ENCODE measurements at places on chromosomes 4 and X.
A peak's percentile ranks its signal among the peaks of the same experiment; 100 is the strongest.

DNA sequence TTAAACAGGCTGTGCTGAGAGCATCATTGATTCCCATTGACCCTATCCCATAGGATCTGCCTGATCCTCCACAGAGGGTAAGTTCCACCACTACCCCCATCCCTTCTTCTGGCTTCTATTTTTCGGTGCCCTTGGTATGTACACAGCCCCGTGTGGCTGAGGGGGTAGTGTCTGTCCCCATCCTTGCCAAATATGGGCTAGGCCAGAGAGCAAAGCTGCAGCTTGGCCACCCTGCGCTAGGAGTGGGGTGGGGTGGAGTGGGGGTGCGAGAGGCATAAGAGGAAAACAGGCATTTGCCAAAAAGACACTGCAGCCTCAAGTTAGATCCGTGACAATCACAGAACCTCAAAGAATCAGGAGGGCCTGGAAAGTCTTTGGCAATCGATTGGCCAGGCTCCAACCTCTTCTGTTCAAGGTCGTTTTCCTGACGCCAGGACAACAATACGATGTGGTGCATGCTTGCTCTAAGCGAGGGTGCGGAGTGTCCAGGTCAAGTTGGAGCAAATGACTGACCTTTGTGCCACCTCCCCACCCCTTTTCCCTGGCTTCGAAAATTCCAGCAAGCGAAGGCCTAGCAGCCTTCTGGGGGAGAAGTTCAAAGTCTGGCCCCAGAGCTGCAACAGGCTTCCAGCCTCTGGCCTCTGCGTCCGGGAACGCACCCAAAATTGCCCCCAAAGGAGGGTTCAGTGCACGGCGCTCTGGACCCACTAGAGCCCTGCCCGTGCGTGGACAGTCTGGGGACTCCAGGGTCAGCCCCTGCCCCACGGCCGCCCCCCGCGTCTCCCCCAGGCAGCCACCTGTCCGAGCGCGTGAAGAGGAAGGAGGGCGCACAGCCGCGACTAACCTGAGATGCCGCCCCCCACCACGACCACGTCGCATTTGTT, 598 bp downstream of the MAOB start:
- no peak for DNase-seq

GRCh38 chr4:110137829-110138228, 60.6 kb downstream of the ELOVL6 start:
- no peak for DNase-seq

- DNase-seq, result no peak
These were observed 341.2 kb upstream of the FMR1 start for GRCh38 chrX:147570483-147570882.

- DNase-seq, result no peak
These were observed 60.2 kb downstream of the SLIT2 start for GRCh38 chr4:20311856-20312255.

DNA sequence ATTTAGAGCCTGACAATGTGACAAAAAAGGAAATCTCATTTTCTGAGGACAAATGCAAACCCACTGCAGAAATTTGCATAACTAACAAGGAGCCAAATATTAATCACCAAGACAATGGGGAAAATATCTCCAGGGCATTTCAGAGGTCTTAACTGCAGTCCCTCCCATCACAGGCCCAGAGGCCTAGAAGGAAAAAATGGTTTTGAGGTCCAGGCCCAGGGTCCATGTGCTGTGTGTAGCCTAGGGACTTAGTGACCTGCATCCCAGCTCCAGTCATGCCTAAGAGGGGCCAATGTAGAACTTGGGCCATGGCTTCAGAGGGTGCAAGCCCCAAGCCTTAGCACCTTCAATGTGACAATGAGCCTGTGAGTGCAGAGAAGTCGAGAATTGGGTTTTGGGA, 44.2 kb downstream of the P2RY10 start:
- no peak for DNase-seq

- DNase-seq, result no peak
These were observed 427 bp downstream of the ZNF182 start for GRCh38 chrX:48003367-48003757.

GRCh38 chr4:3444351-3445110, 2.8 kb downstream of the HGFAC start:
- no peak for DNase-seq

DNA sequence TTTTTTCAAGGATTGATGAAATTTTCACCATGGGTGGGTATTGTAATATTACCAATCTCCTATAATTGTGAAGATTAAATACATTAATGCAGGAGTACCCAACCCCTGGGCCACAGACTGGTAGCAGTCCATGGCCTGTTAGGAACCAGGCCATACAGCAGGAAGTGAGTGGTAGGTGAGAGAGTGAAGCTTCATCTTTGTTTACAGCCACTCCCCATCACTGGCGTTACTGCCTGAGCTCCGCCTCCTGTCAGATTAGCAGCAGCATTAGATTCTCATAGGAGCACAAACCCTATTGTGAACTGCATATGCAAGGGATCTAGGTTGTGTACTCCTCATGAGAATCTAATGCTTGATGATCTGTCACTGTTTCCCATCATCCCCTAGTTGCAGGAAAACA, 15.1 kb downstream of the RAPGEF2 start:
- no peak for DNase-seq

- no peak for DNase-seq
These were observed 431 bp downstream of the C4orf50 start for GRCh38 chr4:6017800-6018199.

DNA sequence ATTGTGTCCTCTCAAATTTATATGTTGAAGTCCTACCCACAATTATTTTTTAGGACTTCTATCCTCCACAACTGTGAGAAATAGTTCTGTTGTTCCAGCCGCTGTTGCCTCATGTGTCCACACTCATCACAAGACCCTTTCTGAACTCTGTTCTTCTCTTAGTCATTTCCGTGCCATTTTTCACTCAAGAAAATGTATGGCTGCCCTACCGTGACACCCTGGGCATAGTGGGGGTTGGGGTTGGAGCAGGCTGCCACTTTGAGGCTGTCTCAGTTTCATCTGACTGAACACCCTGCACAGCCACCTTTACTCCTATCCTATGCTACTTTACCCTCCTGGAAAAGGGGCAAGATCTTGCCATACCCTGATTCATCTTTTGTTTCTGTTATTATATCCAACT, 319.1 kb downstream of the TENM3 start:
- DNase-seq, result no peak

DNA sequence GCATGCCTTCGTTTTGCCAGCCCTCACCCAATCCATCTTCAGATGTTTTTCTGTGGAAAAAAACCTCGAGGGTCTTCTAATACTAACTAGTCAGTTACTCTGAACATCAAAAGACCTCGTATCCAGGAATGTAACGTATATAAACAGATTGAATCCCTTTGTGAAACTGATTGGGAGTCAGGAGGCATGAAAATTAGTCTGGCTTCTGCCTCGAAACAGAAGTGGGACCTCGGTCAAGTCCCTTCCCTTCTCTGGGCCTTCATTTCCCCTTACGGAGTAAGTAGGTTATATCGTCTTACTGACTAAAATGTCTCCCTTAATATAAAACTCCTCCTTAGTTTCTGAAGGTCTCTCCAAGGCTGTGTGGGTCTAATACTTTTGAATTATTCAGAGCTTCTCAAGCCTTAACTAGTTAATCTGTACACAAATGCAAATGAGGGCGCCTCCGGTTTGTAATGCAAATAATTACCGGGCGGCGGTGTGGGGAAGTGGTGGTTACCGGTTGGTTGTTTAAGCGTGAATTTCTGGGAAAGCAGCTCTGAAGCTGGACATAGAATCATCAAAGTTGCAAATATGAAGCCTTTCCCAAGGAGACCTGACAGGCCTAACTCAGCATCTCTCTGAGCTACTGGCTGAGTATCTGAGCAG, 11.4 kb upstream of the NKRF start:
- no peak for DNase-seq

GRCh38 chrX:40010550-40011321, 87.0 kb downstream of the BCOR start:
- DNase-seq, result no peak

DNA sequence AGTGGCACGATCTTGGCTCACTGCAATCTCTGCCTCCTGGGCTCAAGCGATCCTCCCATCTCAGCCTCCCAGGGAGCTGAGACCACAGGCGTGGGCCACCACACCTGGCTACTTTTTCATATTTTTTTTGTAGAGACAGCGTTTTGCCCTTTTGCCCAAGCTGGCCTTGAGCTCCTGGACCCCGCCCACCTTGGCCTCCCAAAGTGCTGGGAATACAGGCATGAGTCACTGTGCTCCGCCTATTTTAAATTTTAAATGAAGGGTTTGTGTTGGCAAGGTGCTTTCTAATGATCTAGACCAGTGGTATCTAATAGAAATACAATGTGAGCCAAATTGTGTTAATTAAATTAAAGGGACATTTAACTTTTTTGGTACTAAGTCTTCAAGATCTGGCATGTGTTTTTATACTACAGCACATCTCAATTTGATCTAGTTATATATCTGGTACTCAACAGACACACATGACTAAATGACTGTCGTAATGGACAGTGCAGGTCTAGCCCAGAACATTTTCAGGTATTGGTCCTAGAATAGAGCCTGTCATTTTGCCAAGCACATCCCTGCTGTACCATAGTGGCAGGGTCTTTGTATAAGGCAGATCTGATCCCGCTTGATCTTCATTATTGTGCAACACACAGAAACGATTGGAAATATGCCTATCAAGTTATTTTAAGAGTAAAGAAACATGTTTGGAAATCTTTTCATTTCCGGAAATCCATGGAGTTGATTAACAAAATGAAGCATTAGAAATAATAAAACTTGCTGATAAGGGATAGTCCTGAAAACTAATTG, 7.3 kb downstream of the PGK1 start:
- DNase-seq, result no peak

DNA sequence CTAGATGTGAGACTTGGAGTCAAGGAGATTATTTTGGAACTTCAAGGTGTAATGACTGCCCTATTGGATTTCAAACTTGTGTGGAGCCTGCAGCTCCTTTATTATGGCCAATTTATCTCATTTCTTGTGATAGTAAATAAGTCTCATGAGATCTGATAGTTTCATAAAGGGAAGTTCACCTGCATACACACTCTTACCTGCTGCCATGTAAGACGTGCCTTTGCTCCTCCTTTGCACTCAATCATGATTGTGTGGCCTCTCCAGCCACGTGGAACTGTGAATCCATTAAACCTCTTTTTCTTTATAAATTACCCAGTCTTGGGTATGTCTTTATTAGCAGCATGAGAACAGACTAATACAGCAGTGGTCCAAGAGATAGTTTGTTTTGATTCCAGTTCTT, 19.1 kb downstream of the PF4 start:
- no peak for DNase-seq

DNA sequence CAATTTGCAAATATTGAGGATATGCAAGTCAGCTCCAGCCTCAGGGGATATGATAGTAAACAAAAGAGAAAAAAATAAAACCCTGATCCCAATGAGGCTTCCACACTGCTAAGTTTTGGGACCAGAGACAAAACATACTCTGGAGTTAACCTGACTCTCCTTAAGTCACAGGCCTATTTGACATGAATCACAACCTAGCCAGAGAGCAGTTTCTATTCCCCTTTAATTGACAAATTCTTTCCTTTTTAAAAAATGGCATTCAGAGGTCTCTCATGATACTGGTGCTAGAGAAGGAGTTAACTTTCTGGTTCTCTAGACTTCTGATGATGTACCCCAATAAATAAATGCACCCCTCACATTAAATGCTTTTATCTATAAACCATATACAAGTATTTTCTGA, 8.8 kb downstream of the ACSL1 start:
- no peak for DNase-seq

DNA sequence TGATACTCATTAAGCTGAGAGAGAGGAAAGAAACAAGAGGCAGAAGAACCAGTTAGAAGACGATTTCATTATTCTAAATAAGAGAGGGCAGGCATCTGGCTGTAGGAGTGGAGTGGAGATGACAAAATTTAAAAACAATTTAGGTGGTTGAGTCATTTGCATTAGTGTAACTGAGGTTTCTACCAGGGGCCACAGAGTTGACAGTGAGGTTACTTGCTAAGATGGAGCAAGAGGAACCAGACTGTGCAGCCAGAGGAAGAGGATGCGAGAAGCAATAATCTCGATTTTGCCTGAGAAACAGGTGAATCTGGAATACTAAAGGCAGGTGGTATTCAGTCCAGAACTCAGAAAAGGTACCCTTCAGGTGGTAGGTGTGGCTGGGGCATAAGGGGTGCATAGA, 491.9 kb downstream of the MID1IP1 start:
- no peak for DNase-seq

- DNase-seq, result no peak
These were observed 772.7 kb upstream of the EPHA5 start for GRCh38 chr4:66443008-66443407.

- DNase-seq, result no peak
These were observed 24.4 kb upstream of the JAKMIP1 start for GRCh38 chr4:6224735-6225134.

DNA sequence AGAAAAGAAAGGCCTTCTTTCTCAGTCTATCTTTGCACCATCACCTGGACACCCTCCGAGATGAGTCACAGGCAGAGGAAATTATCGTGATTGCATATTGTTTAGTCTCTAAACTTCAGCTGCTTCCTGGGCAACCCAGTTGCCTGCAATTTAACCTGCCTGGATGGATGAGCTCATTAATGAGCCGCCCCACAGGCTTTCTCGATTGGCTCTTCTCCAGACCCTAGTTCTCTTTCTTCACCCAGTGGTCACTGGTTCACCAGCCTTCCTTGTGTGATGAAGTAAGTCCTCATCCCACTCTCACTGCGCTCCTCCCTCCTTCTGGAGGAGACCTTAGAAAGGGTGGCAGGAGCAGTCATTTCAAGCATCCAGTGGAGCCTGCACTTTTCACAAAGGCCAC, 94.4 kb downstream of the SOWAHB start:
- DNase-seq, result peak; percentile 91

- no peak for DNase-seq
These were observed 7.1 kb upstream of the TLR2 start for GRCh38 chr4:153676984-153677383.

DNA sequence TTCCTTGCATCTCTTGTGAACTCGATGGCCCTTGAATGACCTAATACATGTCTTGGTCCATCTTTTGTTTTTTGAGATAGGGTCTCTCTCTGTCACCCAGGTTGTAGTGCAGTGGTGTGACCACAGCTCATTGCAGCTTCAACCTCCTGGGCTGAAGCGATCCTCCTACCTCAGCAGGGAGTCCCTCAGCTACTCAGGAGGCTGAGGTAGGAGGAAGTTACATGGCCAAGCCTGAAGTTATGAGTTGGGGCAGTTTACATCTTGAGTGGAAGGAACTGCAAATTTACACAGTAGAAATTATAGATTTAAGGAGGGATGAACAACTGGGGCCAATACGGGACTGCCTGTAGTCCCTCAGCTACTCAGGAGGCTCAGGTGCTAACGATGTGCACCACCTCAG, 97.2 kb upstream of the METTL14 start:
- DNase-seq, result no peak
